ENCODE measurements at places on chromosomes 11 and 22. TPM values are rescaled to one million over a fixed set of nuclear protein-coding genes. Genes with fewer than 3 reads are reported as not detected.

DNA sequence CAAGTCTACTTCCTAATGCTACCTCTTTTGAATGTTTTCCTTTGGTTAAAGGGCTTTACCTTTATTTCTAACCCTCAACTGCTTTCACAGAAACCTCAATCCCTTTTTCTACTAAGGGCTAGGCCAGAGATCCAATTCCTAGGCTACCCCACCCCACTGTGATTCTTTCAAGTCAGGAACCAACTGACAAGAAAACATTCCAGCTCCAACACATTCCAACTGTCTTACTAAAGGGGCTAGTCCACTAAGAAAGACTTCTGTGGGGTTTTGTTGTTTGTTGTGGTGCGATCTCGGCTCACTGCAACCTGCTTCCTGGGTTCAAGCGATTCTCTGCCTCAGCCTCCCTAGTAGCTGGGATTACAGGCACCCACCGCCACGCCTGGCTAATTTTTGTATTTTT is 151.3 kb downstream of the APOL5 start:
- ATAC-seq, result no peak

Gene MUC5AC
- not detected for total RNA-seq

DNA sequence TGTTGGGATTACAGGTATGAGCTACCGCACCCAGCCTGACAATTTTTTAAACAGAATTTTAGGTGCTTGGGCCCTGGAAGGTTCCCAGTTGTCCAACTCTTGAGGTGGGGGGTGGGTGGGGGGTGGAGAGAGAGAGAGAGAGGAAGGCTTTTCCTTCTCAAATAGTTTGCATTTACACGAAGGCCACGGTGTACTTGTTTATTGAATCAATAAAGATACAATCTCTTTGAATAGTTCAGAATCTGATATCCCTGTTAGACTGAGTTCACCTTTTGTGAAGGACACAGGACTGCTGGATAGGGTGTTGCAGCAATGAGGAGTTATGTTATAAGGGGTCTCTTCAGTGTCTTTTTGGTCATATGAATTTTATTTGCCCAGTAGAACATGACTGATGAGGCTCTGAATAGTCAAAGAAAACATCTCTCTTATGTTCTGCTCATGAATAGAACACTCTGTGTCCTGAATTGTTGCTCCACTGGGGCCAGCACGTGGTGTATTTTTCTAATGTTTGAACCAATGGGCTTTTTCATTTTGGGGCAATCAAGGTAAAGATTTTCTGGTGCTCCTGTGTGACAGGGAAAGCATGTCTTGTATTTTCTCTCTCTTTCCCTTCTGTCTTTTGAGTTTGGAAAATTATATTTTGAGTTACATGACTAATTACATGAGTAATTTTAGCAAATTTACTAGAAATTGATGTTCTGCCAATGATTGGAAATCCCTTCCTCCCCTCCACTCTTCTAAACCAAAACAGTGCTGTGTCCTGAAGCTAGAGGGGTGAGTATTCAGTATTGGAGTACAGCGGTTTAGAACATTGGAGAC is 61.7 kb downstream of the PTPRJ start:
- ATAC-seq, result no peak

Gene AGBL2
- 1.1 TPM for total RNA-seq

GRCh38 chr11:31943056-31943780 is 132.1 kb upstream of the PAX6 start:
- ATAC-seq, result no peak

- no peak for ATAC-seq
These were observed 53.6 kb downstream of the PTPRJ start for GRCh38 chr11:48033918-48034341.

Gene PTH
- not detected for total RNA-seq

Gene TLCD5
- 0.48 TPM for total RNA-seq

Gene OR4D5
- total RNA-seq, result not detected

Gene DESI1
- total RNA-seq, result 36.7 TPM

Gene UPB1
- 0.12 TPM for total RNA-seq

DNA sequence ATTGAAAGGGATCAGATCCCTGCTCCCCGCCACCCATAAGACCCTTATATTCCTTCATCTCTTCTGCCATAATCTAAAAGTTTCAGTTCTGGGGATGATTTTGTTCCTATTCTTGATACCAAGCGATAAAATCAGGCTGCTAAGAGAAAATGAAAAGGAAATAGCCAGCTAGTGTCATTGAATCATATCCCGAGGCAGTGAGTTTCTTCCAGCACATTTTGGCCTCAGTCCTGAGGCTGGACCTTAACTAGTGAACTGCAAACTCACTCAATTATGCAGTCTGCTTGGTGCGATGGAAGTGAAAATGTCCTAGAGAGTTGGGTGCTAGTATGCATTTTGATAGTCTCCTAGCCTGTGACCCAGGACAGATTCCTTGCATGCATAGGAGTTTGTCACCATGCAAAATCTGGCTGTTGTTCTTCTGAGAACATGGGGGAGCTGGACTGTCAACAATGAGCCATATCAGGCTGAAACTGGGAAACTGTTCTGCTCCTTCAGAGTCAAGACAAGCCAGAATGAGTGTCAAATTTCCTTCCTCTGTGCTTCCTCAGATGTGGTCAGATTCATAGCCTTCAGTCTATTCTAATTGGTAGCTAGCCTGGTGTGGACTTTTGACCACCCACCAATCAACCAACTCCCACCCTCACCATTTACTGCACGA is 102.9 kb downstream of the CCDC81 start:
- no peak for ATAC-seq

GRCh38 chr11:111429066-111429506 is 50.0 kb upstream of the POU2AF1 start:
- ATAC-seq, result peak; percentile 63

Gene ANGPTL5
- total RNA-seq, result not detected

DNA sequence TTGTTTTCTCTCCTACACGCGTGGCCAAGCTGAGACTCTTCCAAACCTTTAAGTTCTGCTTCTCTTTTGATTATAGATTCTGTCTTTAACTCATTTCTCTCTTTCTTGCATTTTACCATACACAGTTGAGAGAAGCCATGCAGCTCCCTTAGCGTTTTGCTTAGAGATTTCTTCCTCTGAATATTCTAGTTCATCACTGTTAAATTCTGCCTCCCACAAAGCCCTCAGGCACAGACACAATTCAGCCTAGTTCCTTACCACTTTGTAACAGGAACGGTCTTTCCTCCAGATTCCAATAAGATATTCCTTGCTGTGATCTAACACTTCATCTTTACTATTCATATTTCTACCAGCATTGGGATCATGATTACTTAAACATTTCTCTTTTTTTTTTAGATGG is 24.7 kb upstream of the CD81 start:
- ATAC-seq, result no peak

GRCh38 chr11:14096606-14097005 is 134.1 kb downstream of the SPON1 start:
- no peak for ATAC-seq

DNA sequence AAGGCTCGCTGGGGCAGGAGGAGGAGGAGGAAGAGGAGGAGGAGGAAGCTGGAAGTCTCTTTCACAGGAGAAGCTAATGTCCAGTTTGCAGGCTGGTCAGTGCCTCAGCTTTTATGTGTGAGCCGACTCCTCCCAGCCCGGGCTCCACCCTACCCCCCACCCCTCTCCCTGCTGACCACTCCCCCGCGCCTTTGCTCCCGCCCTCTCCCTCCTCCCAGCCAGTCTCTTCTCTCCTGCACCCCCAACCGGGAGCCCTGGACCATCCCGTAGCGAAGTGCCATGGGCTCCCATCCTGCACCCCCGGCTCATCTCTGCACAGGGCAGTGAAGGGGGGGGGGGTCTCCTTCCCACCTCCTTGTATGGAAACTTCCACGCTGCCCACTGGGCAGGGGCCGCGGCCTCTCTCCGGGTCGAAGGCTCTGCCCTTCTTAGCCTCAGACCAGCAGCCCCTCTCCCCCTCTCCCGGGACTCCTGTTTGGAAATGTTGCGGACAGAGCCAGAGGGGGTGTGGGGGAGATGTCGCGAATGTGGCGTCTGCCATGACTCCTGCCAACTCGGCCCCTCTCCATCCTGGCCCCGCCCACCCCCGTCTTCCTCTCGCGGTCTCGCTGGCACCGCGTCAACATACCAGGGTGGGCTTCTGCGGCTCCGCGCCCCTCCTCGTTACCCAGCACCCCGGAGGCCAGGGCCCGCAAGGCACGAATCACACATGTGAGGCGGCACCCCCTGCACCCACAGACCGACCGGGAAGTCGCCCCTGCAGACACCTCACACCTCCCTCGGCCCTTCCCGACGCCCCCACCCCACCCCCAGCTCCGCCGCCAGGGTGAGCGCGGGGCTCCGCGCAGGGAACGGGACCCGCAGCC is 1.8 kb downstream of the IGF2 start:
- no peak for ATAC-seq

DNA sequence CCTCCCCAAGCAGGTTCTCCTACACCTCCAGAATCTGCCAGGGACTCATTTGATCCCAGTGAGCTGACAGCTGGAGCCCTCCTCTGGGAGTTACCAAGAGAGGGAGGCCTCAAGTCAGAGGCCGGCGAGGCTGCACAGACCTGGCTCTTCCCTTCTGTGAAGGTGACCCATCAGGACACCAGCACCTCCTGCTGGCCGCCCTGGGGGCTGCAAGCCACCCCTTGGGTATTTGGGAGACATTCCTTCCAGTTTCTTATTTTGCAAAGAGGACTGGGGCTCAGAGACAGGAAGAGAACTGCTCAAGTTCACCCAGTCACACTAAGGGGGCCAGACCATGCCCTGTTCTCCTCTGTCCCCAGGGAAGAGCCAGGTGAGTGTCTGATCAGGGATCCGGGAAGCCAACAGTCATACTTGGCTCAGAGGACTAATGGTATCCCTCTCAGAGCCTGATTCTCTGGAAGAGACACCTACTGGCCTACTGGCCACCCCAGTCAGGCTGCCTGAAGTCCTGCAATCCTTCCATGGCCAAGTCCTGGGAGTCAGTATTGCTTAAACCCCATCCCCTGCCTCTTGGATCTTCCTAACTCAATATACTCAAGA is 40.5 kb upstream of the RIC3 start:
- ATAC-seq, result no peak

Gene TRIM51
- total RNA-seq, result not detected

DNA sequence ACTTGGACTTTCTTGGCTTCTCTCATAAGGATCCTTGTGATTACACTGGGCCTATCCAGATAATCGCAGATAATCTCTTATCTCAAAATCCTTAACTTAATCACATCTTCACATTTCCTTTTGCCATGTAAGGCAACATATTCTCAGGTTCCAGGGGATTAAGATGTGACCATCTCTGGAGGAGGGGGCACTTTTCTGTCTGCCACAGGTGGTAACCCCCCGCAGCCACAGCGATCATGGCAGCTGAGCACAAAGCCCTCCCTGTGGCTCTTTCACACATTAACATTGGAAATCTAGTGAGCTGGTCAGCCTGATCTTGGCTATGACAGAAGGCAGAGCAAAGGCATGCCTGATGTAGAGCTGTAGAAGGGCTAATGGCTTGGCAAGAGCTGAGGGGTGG is 69.1 kb upstream of the CD82 start:
- no peak for ATAC-seq

Gene ANKK1
- 0.72 TPM for total RNA-seq

DNA sequence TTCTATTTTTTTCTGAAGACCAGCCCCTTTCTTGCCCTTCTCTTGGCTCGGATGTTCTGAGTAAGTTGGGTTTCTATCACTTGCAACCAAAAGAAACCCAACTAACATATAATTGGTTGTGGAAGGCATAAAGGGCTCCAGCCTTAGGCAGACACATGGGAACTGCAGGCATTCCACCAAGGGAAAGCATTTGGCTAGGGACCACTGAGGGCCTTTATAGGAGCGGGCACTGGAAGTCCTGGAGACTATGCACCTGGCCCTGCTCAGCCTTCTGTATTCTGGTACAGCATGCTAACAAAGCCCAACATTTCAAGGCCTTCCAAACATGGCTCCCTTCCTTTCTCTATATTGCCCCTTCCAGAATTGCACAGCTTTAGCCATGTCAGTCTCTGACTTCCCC is 17.6 kb upstream of the LMO1 start:
- ATAC-seq, result no peak

Gene GRK3
- 7.5 TPM for total RNA-seq

Gene PRODH
- 4.5 TPM for total RNA-seq

Gene MS4A13
- not detected for total RNA-seq

DNA sequence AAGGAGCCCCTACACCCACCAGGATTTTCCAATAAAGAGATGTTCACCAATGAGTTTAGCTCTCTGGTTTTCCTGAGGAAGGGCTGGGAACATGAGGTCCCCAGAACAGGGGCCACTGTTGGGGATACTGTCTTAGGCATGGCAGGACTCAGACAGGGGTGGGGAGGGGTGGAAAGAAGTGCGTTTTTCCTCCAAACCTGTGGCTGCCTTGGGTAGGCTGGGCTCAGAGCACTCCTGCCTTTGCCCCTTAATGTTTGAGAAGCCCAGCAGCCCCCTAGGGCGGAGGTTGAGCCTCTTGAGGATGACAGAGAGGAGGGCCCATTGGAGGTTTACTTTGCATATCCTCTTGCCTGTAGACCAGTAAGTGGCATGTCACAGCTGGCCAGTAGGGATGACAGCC is 10.6 kb downstream of the MTFP1 start:
- no peak for ATAC-seq

Gene MS4A3
- not detected for total RNA-seq

DNA sequence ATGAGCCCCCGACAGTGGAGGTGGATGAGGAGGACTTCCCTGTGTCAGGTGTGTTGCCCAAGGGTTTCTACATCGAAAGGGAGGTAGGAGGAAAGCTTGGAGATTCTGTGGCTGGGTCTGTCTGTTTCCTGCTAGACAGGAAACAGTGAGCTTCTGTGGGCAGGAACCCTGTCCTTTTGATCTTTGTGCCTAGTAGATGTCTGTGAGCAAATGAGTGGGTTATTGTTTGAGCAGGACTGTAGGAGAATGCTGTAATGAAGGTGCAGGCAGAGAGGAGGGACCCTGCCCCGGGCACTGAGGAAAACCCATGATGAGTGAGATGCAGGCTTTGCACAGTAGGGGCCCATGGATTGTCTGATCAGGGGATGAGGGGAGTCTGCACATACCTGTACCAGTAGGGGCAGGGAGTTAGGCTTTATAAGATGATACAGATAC is 14.0 kb downstream of the USP35 start:
- no peak for ATAC-seq

DNA sequence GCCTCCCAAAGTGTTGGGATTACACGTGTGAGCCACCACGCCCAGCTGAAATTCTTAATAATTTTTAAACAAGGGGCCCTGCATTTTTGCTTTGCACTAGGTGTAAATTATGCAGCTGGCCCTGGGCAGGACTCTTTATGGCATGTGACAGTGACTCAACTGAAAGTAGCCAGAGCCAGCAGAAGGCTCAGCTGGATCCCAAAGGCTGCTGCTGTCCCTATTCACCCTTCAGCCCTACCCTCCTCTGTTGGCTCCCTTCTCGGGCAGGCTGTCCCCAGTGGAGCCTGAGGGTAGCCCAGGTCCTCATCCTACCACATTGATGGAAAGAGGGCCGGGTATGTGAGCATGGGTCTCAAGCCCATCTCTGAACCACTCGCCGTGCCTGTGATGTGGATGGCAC is 45.6 kb downstream of the CD82 start:
- ATAC-seq, result no peak

- ATAC-seq, result no peak
These were observed 514.2 kb downstream of the NTM start for GRCh38 chr11:131884461-131885073.

Gene CELSR1
- total RNA-seq, result 36.0 TPM

Gene A4GALT
- total RNA-seq, result 14.3 TPM

GRCh38 chr11:75286826-75287465 is 46.4 kb downstream of the TPBGL start:
- no peak for ATAC-seq

Gene GRM5
- total RNA-seq, result not detected
